GM04503 (cell line): ENCODE measurements at places on chromosomes 6 and 20.

GRCh38 chr20:13200767-13201500 lies 20.1 kb upstream of the ISM1 start:
- no peak for DNase-seq

- DNase-seq = peak; percentile 37
These were observed 14.7 kb upstream of the CHD6 start for GRCh38 chr20:41632896-41633295.

DNA sequence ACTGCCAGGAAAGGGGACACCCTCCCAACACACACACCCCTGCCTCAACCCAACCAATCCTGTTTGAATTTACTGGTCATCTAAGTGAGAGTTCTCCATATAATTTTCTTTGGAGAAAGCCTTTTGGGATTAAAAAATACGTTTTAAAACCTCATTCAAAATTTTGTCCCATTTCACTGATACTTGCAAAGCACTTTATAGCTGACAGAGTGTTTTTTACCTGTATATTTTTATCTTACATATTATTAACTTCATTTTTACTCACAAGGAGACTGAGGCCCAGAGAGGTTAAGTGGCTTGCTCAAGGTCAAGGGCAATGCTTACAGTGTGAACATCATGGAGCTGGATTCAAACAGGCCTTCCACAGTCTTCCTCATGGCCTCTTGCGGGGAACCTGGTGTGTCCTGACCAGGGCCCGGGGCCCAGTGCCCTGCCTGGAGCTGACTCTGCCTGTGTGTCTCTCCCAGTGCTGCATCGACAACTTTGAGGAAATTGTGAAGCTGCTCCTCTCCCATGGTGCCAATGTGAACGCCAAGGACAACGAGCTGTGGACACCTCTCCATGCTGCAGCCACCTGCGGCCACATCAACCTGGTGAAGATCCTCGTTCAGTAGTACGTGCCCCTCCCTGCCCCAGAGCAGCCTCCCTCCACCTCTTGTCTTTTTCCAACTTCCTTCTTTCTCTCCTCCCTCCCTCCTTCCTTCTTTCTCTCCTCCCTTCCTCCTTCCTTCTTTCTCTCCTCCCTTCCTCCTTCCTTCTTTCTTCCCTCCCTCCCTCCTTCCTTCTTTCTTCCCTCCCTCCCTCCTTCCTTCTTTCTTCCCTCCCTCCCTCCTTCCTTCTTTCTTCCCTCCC lies 30.9 kb upstream of the FAM83D start:
- DNase-seq = no peak

- DNase-seq = peak; percentile 19
These were observed 44.3 kb downstream of the HDGFL1 start for GRCh38 chr6:22613695-22614094.

- DNase-seq = no peak
These were observed 34.3 kb downstream of the PHF20 start for GRCh38 chr20:35806075-35806474.

GRCh38 chr6:88677356-88677755 lies 286.1 kb downstream of the RNGTT start:
- DNase-seq = no peak

GRCh38 chr6:87729965-87730719 lies 28.1 kb upstream of the AKIRIN2 start:
- DNase-seq = no peak

DNA sequence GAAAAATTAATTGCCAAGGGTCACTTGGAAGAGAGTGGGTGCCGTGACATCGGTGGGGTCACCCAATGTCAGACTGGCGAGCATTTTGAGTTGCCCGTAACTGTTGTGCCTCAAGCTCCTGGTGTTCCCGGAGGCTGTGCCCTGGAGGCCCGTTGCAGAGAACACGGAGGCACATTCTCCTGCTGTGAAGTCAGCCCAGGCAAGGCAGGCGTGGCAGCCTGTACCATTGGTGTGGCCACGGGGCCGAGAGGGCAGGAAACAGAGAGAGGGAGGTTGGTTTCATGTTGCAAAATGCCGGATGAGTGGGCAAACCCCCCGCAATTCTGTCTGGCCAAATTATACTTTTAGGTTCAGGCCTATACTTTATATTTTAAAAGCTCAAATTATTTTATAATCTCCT lies 81.2 kb downstream of the THBS2 start:
- DNase-seq = peak; percentile 85

GRCh38 chr20:13223736-13224520 lies 2.9 kb downstream of the ISM1 start:
- no peak for DNase-seq

- DNase-seq = peak; percentile 63
These were observed 9.3 kb upstream of the KCNK15 start for GRCh38 chr20:44736170-44737021.

- DNase-seq = peak; percentile 17
These were observed 101.7 kb downstream of the F13A1 start for GRCh38 chr6:6218759-6219085.

- DNase-seq = no peak
These were observed 45.1 kb downstream of the SRC start for GRCh38 chr20:37390891-37391525.

GRCh38 chr20:4064144-4064909 lies 49.0 kb upstream of the RNF24 start:
- DNase-seq = no peak

- DNase-seq = no peak
These were observed at the start of gene SIRPA for GRCh38 chr20:1894951-1895673. TSS of gene SIRPA (plus strand) at chr20:1895407. CDS start at chr20:1895448, 41 bp downstream.

- DNase-seq = peak; percentile 10
These were observed 530 bp downstream of the TDP2 start for GRCh38 chr6:24666097-24666640.

- peak; percentile 61 for DNase-seq
These were observed 53.0 kb downstream of the ADAT2 start for GRCh38 chr6:143397227-143398222.

- DNase-seq = no peak
These were observed 41.4 kb downstream of the HBS1L start for GRCh38 chr6:135013211-135013610.

DNA sequence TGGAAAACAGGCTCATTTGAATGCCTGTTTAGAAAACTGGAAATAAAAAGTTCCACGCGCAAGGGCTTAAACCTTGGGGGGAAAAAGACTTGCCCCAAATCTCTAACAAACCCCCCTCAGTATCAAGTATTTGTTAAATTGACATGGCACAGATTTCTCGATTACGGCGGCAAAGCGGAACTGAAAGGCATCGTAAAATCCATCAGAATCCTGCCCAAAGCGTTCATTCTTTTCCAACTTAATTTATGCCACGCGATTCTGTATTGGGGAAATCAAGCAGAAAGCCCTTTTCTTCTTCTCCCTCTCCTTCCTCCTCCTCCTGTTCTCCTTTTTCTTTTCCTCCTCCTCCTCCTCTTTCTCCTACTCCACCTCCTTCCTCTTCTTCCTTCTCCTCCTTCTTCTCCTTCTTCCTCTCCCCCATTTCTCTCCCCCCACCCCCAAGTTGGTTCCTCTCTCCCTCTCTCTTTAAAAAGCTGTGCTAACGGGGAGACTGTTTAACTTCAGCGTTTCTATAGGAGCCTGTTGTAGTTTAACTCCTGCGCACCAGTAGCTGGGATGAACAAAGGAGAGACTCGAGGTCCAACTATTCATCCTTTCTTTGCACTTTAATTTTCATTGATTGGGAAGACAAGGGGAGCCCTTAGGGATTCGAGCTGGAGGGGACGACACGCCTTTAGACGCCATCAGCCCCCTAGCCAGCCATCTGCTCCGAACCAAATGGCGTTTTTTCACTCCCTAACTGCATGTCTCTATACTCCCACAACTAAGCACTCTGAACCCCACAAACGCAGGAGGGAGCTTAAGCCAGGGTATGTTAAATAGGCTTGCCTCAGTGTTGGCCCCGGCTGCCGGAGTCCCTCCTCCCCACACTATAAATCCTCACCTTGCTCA lies 2.7 kb upstream of the DLL1 start:
- DNase-seq = no peak

- DNase-seq = no peak
These were observed 14.9 kb downstream of the PRKN start for GRCh38 chr6:162712694-162713093.

GRCh38 chr6:138450445-138450844 lies 46.4 kb downstream of the HEBP2 start:
- no peak for DNase-seq
